MCF 10A (cell line): ENCODE measurements at places on chromosomes 13 and 19. TPM values are rescaled to one million over a fixed set of nuclear protein-coding genes. Genes with fewer than 3 reads are reported as not detected.

DNA sequence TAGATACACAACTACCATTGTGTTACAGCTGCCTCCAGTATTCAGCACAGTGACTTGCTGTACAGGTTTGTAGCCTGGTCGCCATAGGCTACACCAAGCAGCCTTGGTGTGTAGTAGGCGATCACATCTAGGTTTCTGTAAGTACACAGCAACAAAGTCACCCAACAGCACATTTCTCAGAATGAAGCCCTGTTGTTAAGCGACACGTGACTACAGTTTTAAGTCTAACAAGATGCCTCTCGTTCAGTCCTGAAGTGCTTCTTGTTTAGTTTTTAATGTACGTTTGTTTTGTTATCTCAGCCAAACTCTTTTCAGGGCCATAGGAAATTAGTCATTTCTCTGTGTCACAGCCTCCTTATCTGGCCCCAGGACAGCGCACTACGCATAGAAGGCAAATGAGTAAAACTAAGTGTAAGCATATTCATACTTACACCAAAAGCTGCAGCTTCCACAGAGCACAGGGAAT, 50.0 kb upstream of the GPR183 start:
- DNase-seq: no peak
- H3K27me3 ChIP-seq: no peaks in the 10 kb centered on the region
- no peak overlapping the region for H3K27ac ChIP-seq
- no peak overlapping the region for H3K4me3 ChIP-seq
- no peaks in the 10 kb centered on the region for H3K4me1 ChIP-seq
- peaks cover 19% of the 10 kb centered on the region for H3K36me3 ChIP-seq

The DCLK1 gene
- 0.44 and 1.4 TPM in 2 replicates for total RNA-seq

The GNA15 gene
- 32.9 and 47.1 TPM in 2 replicates for total RNA-seq

The TMEM38A gene
- 2.1 and 4.5 TPM in 2 replicates for total RNA-seq

The LRRC4B gene
- not detected in 2 replicates for total RNA-seq

DNA sequence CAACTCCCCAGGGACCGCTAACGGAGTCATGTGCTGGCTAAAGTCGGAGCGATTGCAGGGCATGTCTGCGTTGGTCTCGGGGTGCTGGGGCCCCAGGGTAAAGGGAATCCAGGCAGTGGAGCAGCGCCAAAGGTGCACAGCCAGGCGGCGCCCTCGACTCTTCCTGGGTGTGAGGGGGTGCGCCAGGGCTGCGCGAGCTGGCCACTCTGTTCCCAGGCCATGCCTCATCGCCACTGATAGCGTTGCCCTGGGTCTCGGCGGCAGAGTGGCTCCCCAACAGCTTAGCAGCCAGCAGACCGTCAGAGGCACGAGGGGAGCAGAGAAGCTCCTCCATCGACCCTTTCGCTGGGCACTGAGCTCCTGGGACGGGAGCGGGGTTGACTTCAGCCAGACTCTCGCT, 152.7 kb downstream of the B3GLCT start:
- no peaks in the 10 kb centered on the region for H3K4me1 ChIP-seq
- H3K4me3 ChIP-seq: no peak overlapping the region
- H3K36me3 ChIP-seq: no peaks in the 10 kb centered on the region
- no peak overlapping the region for H3K27ac ChIP-seq

DNA sequence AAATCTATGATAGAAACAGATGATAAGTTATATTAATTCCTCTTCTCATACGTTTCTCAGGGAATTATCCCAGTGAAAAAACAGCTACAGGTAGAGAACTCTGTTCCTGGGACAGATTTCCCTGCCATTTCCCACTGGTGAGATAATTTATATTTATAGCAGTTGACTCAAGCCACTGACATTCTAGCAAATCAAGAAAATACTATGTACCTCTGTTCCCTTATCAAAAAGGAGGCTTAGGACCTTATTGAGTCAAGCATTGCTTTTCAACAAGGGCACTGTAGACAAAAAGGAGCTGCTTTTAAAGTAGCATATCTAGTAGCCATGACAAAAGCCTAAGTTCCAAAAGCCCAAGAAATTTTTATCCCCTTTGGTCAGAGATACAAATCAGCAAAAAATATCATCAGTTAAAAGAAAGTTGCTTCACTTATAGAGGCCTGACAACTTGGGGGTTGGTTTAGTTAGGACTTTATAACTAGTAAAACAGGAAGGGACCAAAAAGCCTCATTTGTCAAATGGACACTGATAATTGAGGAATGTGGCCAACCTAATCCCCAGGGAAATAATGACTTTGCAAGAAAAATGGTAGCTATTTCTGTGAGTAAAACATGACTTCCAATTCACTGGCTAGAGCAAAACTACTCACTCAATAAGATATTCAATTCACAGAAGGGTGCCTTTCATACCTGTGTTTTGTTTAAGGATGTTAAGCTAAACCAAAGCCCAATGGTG, 652.5 kb downstream of the SLITRK1 start:
- no peaks in the 10 kb centered on the region for H3K4me1 ChIP-seq
- H3K27ac ChIP-seq: no peak overlapping the region
- no peaks in the 10 kb centered on the region for H3K27me3 ChIP-seq
- H3K4me3 ChIP-seq: no peak overlapping the region

GRCh38 chr19:6539514-6539913, 8.7 kb downstream of the TNFSF9 start:
- no peaks in the 10 kb centered on the region for H3K27me3 ChIP-seq
- H3K27ac ChIP-seq: peak overlapping the region; percentile 80
- peaks cover 12% of the 10 kb centered on the region for H3K4me1 ChIP-seq
- DNase-seq: no peak

The ZFR2 gene
- total RNA-seq: not detected in 2 replicates

- peaks cover 16% of the 10 kb centered on the region for H3K4me1 ChIP-seq
- DNase-seq: no peak
- H3K4me3 ChIP-seq: peak overlapping the region; percentile 83
- no peaks in the 10 kb centered on the region for H3K27me3 ChIP-seq
These were observed 1.3 kb downstream of the ZNF134 start for GRCh38 chr19:57615346-57615745.

DNA sequence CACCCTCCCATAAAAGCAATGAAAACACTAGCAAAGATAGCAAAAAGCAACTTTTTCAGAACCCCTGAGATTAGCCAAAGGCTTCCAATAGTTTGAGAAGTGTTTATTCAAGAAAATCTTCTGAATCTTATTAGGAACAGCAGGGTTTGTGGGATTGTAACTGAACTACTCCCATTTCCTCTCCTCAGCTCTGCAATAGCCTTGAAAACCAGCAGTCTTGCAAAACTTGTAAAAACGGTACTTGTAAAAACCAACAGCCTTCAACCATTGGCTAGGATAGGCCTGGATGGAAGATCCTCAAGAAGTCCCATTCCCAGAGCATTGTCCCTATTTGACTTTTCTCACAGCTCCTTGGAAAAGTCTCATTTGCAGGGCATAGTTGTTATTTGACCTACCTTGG, 12.1 kb downstream of the RNASEH2B start:
- H3K36me3 ChIP-seq: no peaks in the 10 kb centered on the region
- no peaks in the 10 kb centered on the region for H3K27me3 ChIP-seq
- H3K4me1 ChIP-seq: no peaks in the 10 kb centered on the region
- H3K27ac ChIP-seq: no peak overlapping the region
- H3K4me3 ChIP-seq: no peak overlapping the region

- no peaks in the 10 kb centered on the region for H3K36me3 ChIP-seq
- H3K27me3 ChIP-seq: no peaks in the 10 kb centered on the region
- no peak overlapping the region for H3K27ac ChIP-seq
- H3K4me1 ChIP-seq: no peaks in the 10 kb centered on the region
These were observed 1407.7 kb downstream of the EFNB2 start for GRCh38 chr13:105127732-105128131.

The PRRG2 gene
- total RNA-seq: 3.9 and 4.7 TPM in 2 replicates

- H3K27me3 ChIP-seq: no peaks in the 10 kb centered on the region
- no peaks in the 10 kb centered on the region for H3K36me3 ChIP-seq
- H3K4me1 ChIP-seq: no peaks in the 10 kb centered on the region
- peak within 1 kb of the TSS; percentile 77 for H3K4me3 ChIP-seq
- H3K27ac ChIP-seq: no peak within 1 kb of the TSS
These were observed at the start of gene IL17D for GRCh38 chr13:20702915-20703779. TSS of gene IL17D (plus strand) at chr13:20703699. CDS start at chr13:20704002, 303 bp downstream.

DNA sequence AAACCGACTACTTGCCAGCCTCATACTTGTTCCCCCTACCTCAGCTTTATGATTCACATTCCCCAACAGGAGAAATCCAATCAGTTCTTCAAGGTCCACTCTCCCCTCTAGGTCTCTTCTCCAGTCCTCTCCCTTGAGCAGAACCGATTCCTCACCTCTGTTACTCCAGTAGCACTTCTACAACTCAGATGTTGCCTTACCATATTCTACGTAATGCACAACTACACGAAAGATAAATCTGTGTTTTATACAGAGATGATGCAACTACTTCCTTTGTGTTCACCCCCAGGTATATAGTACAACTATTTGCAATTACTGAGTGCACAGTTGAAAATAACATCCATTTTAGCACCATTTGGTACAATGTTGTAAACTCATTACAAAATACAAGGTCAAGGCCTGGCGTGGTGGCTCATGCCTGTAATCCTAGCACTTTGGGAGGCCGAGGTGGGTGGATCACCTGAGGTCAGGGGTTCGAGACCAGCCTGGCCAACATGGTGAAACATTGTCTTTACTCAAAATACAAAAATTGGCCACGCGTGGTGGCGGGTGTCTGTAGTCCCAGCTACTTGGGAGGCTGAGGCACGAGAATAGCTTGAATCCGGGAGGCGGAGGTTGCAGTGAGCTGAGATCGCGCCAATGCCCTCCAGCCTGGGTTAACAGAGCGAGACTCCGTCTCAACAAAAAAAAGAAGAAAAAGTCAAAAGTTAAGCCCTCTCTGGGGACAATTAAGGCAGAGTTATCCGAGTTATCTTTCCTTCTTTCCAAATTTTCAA, 2.8 kb upstream of the WBP4 start:
- DNase-seq: no peak
- H3K36me3 ChIP-seq: peaks cover 28% of the 10 kb centered on the region
- peak overlapping the region; percentile 99 for H3K4me3 ChIP-seq
- H3K27me3 ChIP-seq: no peaks in the 10 kb centered on the region

- H3K27me3 ChIP-seq: peaks cover 25% of the 10 kb centered on the region
- DNase-seq: no peak
- H3K36me3 ChIP-seq: no peaks in the 10 kb centered on the region
- H3K4me1 ChIP-seq: no peaks in the 10 kb centered on the region
These were observed 54.0 kb upstream of the TNFRSF19 start for GRCh38 chr13:23516190-23516589.

- H3K4me3 ChIP-seq: no peak overlapping the region
- peaks cover 12% of the 10 kb centered on the region for H3K36me3 ChIP-seq
- no peaks in the 10 kb centered on the region for H3K27me3 ChIP-seq
- peaks cover 6% of the 10 kb centered on the region for H3K4me1 ChIP-seq
- DNase-seq: no peak
- no peak overlapping the region for H3K27ac ChIP-seq
These were observed 16.5 kb downstream of the C2CD4C start for GRCh38 chr19:392375-392970.

- peaks cover 7% of the 10 kb centered on the region for H3K36me3 ChIP-seq
- peak overlapping the region; percentile 61 for H3K27ac ChIP-seq
- H3K4me3 ChIP-seq: no peak overlapping the region
- H3K4me1 ChIP-seq: peaks cover 37% of the 10 kb centered on the region
These were observed 33.5 kb downstream of the DNM2 start for GRCh38 chr19:10751109-10751953.

GRCh38 chr13:36086117-36086516, 45.1 kb downstream of the DCLK1 start:
- peaks cover 6% of the 10 kb centered on the region for H3K4me1 ChIP-seq
- no peak for DNase-seq
- no peaks in the 10 kb centered on the region for H3K36me3 ChIP-seq

GRCh38 chr19:1232652-1233072, 5.1 kb downstream of the CBARP start:
- H3K36me3 ChIP-seq: peaks cover 5% of the 10 kb centered on the region
- H3K4me3 ChIP-seq: no peak overlapping the region
- H3K27ac ChIP-seq: peak overlapping the region; percentile 27
- H3K4me1 ChIP-seq: peaks cover 14% of the 10 kb centered on the region
- no peaks in the 10 kb centered on the region for H3K27me3 ChIP-seq

- H3K27ac ChIP-seq: no peak overlapping the region
- peak; percentile 4 for DNase-seq
- H3K4me3 ChIP-seq: no peak overlapping the region
- no peaks in the 10 kb centered on the region for H3K27me3 ChIP-seq
- H3K36me3 ChIP-seq: no peaks in the 10 kb centered on the region
- peaks cover 7% of the 10 kb centered on the region for H3K4me1 ChIP-seq
These were observed 42.9 kb upstream of the URAD start for GRCh38 chr13:28031220-28031895.

GRCh38 chr19:57682226-57682766, 519 bp downstream of the ZNF551 start:
- H3K27ac ChIP-seq: peak overlapping the region; percentile 88
- peaks cover 51% of the 10 kb centered on the region for H3K36me3 ChIP-seq
- peaks cover 24% of the 10 kb centered on the region for H3K4me1 ChIP-seq
- DNase-seq: no peak
- H3K4me3 ChIP-seq: peak overlapping the region; percentile 94

DNA sequence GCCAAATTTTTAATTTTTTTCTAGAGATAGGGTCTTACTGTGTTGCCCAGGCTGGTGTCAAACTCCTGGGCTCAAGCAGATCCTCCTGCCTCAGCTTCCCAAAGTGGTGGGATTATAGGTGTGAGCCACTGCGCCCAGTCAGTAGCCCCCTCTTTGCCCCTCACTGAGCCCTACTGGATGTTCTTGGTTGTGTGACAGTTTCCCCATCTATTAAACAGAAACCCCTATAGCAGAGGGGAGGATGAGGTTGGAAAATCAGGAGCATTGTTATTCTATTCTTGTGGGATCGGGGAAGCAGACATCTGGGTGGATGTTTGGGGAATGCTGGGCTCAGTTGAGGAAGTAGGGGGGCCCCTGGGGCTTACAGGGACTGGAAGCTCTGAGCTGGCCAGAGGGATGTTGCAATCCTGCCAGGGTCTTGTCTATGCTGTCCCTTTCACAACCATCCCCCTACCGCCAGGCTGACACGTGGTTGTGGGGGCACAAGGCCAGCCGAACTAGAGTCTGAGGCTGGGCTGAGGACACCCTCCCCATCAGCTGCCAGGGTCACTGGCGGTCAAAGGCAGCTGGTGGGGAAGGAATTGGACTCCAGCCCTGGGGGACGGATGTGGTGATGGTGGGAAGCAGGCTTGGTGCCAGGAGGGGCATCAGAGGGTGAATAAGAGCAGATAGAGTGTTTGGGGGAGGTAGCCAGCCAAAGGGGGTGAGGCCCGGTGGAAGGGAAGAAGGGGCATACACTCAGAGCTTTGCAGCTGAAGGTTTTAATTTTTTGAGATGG, 10.9 kb downstream of the APOC1 start:
- H3K27ac ChIP-seq: peak overlapping the region; percentile 61
- H3K36me3 ChIP-seq: peaks cover 5% of the 10 kb centered on the region
- DNase-seq: no peak

- H3K4me3 ChIP-seq: peak overlapping the region; percentile 58
- H3K27me3 ChIP-seq: no peaks in the 10 kb centered on the region
- DNase-seq: peak; percentile 67
- peak overlapping the region; percentile 88 for H3K27ac ChIP-seq
- H3K4me1 ChIP-seq: peaks cover 28% of the 10 kb centered on the region
These were observed 338.1 kb downstream of the RFC3 start for GRCh38 chr13:34155931-34156607.

DNA sequence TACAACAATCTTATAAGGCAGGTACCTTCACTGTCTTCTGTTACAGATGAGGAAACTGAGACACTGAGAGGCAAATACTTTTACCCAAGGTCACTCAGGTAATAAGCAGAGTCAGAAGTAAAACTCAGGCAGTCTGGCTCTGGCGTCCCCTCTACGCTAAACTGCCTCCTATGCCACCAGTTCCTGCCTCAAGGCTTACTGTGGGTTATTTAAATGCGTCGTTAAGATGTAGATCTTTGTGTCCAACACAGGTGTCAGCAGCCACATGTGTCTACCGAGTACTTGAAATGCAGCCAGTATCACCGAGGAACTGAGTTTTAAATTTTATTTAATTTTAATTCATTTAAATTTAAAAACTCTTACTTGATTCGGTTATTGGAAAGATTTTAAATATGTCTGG, 1.9 kb downstream of the HAS1 start:
- H3K27ac ChIP-seq: no peak overlapping the region
- no peak overlapping the region for H3K4me3 ChIP-seq
- DNase-seq: no peak
- H3K4me1 ChIP-seq: peaks cover 31% of the 10 kb centered on the region

The NUP58 gene
- 106 and 116 TPM in 2 replicates for total RNA-seq
